ENCODE measurements at places on chromosomes 6 and 20. TPM values are rescaled to one million over a fixed set of nuclear protein-coding genes. Genes with fewer than 3 reads are reported as not detected.

The IRAK1BP1 gene
- total RNA-seq: 2.7 TPM

The PNLDC1 gene
- 0.43 TPM for total RNA-seq

The ACTR5 gene
- total RNA-seq: 10.4 TPM

The BTN1A1 gene
- total RNA-seq: not detected

The TTBK1 gene
- not detected for total RNA-seq

The LAMA2 gene
- not detected for total RNA-seq

The EPB41L1 gene
- not detected for total RNA-seq

The MRAP2 gene
- not detected for total RNA-seq

The PLN gene
- not detected for total RNA-seq

The KCNK16 gene
- not detected for total RNA-seq

The DNMT3B gene
- 3.5 TPM for total RNA-seq

The WRNIP1 gene
- total RNA-seq: 38.3 TPM

The PRDM13 gene
- not detected for total RNA-seq

The C6orf141 gene
- total RNA-seq: 0.46 TPM

The WFDC12 gene
- not detected for total RNA-seq

The GFRA4 gene
- not detected for total RNA-seq

The LGSN gene
- total RNA-seq: not detected

The DEFB124 gene
- not detected for total RNA-seq

The ZC2HC1B gene
- total RNA-seq: not detected

The LY6G5C gene
- 2.2 TPM for total RNA-seq

The CST5 gene
- total RNA-seq: not detected

The UBD gene
- 0.65 TPM for total RNA-seq

The BPIFB4 gene
- total RNA-seq: not detected

The SLC17A3 gene
- not detected for total RNA-seq

The MACROD2 gene
- total RNA-seq: not detected

The MATN4 gene
- total RNA-seq: not detected

The SLC26A8 gene
- total RNA-seq: not detected

The PTPRT gene
- not detected for total RNA-seq

The HLA-DPA1 gene
- total RNA-seq: 32.4 TPM

The RAET1G gene
- total RNA-seq: not detected

The PPP1R14C gene
- total RNA-seq: not detected

The MUCL3 gene
- not detected for total RNA-seq

The B3GALT4 gene
- 23.9 TPM for total RNA-seq

The DUSP15 gene
- not detected for total RNA-seq

The TPX2 gene
- total RNA-seq: 107 TPM

The RIPPLY2 gene
- total RNA-seq: not detected

The GLP1R gene
- not detected for total RNA-seq

The ASIP gene
- total RNA-seq: not detected

The DEFB132 gene
- total RNA-seq: not detected

The SLC17A4 gene
- not detected for total RNA-seq

The SLC12A5 gene
- total RNA-seq: 0.88 TPM

The BPIFA1 gene
- not detected for total RNA-seq

The ULBP2 gene
- 3.4 TPM for total RNA-seq

The SASH1 gene
- 1.3 TPM for total RNA-seq

The ZSWIM1 gene
- 9.7 TPM for total RNA-seq

The TMEM244 gene
- total RNA-seq: not detected

The MYB gene
- total RNA-seq: 6.4 TPM

The MRPS18B gene
- total RNA-seq: 36.7 TPM

The RNF39 gene
- total RNA-seq: not detected

The TOX2 gene
- 0.93 TPM for total RNA-seq

The CEP85L gene
- total RNA-seq: 55.4 TPM

The PRKN gene
- total RNA-seq: 0.25 TPM

The GABRR1 gene
- total RNA-seq: not detected

The SNAI1 gene
- 0.22 TPM for total RNA-seq

The ROMO1 gene
- total RNA-seq: 108 TPM

The SGK2 gene
- total RNA-seq: 0.63 TPM

The TINAG gene
- total RNA-seq: not detected

The TSHZ2 gene
- total RNA-seq: 10.3 TPM

The NKAIN4 gene
- not detected for total RNA-seq

All from activated naive CD4-positive, alpha-beta T cell treated with anti-CD3 and anti-CD28 coated beads, Interleukin-2, amount 10 ng/mL, durations not matched to agents 5 hours and 36 hours (primary cell).